ENCODE measurements at places on chromosomes 6 and 20.

GRCh38 chr20:36728986-36729385, 16.9 kb downstream of the NDRG3 start:
- no peak for DNase-seq

- no peak for DNase-seq
Observed at GRCh38 chr6:99331531-99331930, 17.9 kb downstream of the FAXC start.

- no peak for DNase-seq
Observed at GRCh38 chr20:57330998-57331397, 1.4 kb downstream of the SPO11 start.

- no peak for DNase-seq
Observed at GRCh38 chr6:133986942-133987341, 33.9 kb downstream of the TBPL1 start.

- DNase-seq: peak; percentile 56
Observed at GRCh38 chr20:63736893-63737694, 630 bp downstream of the LIME1 start.

DNA sequence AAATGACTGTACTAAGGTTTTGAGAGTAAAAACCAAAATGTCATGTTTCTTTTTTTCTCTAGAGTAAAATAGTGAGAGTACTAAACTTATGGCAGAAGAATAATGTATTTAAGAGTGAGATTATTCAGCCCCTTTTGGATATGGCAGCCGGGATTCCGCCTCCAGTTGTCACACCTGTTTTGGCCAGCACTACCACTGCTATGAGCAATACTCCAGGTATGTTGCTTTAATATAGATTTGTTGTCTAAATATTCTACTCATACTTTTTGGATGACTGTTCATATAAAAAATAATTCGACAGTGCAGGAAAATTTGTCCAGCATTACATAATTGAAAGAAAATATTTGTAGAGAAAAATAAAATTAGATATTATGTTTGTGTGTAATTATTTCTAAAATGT, 59.5 kb downstream of the SCAF8 start:
- no peak for DNase-seq

DNA sequence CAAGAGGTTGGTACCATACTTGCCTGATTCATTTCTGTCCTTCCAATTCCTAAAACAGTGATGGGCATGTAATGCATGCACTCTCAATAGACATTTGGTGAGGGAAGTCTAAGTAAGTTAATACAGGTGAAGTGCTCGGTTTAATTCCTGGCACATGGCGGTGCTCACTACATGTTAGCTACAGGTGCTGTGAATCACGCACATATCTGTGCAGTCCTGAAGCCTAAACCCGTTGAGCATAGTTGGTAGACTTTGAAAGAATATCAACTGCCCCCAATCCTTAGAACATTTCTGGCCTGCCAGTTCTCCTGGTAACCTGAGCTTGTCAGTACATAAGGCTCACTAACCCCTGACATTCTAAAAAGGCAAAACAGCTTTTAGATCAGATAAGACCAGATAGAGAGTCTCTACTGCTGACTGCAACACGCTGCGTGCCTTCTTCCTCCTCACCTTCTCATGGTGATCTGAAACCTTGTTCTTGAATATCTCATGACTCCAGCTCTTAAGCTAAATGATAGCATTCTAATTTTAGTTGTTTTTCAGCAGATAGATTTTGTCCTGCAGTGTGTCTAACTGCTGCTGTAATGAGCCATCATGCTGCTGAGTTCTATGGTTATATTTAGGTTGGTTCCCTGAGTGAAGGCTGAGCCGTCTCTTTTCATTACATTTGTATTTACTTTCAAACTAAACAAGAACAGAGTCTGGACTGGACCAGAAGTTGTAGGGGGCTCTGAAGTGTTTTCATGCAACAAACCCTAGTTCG, 328.5 kb upstream of the QKI start:
- DNase-seq: no peak

Data from activated naive CD4-positive, alpha-beta T cell treated with Interleukin-2 at 50 U/mL for 16 hours (primary cell).